Prostate gland (tissue), 2 donors: ENCODE measurements at places on chromosomes 4 and X.

DNA sequence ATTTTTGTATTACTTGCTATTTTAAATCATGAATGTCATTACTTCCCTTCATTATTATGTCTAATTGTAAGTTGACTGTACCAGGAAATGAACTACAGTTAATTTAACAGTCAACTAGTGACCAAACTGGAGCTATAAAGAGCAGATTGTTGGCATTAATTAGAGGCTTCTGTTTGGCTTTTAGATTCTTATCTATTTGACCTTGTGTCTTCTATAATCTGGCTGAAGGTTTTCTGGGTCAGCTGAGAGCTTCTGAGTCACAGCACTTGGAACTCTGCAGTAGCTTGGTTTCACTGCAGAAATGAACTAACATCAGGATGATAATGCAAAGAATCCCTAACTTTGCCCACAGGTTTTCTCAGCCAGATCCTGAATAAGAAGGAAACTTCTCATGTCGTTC lies 169.2 kb upstream of the LEF1 start:
- DNase-seq: no peak

DNA sequence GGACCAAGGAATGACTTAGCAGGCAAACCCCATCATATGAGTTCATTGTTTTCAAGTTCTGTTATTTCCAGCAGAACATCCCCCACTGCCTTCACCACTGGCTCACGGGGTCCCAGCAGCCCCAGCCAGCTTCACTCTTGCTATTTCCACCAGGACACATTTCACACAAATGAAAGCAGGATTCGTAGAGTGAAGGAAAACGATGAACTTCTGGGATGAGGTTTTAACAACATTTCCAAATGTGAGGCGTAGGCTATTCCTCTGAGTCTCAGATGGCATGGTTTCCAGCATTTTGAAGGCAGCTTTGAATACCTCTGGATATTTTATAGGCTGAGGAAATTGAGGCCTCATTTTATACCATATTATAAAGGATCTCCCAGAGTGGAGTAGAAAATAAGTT lies 32.9 kb upstream of the EGFL6 start:
- DNase-seq: no peak

- DNase-seq: no peak
These were observed 92.2 kb downstream of the HUWE1 start for GRCh38 chrX:53594354-53594753.

GRCh38 chr4:105058177-105058812 lies 88.4 kb upstream of the TET2 start:
- no peak for DNase-seq

- DNase-seq: no peak
These were observed 280.0 kb upstream of the PCDH18 start for GRCh38 chr4:137812258-137812657.

- no peak for DNase-seq
These were observed 13.9 kb downstream of the PAGE2 start for GRCh38 chrX:55102754-55103153.

DNA sequence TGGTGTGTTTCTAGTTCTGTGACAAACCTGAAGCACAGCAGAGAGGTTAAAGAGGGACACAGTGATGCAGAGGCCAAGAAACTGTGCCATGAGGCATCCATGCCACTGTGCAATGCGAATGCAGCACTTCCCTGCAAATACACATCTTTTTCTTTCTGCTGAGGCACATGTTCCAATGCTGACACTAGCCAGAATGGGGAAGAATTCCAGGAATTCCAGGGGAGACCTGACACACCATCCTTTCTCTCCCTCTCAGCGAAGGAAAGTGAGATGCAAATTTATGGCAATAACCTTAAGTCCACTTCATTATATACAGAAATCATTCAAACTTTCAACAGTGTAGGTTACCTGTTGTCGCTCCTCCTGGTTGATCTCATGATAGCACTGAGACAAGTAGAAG lies 204.8 kb downstream of the LDB2 start:
- no peak for DNase-seq
